Activated CD8-positive, alpha-beta memory T cell treated with anti-CD3 and anti-CD28 coated beads for 48 hours (primary cell): ENCODE measurements at places on chromosomes 7 and 10.

GRCh38 chr10:86524225-86524962 is 2.8 kb upstream of the WAPL start:
- no peak for DNase-seq

DNA sequence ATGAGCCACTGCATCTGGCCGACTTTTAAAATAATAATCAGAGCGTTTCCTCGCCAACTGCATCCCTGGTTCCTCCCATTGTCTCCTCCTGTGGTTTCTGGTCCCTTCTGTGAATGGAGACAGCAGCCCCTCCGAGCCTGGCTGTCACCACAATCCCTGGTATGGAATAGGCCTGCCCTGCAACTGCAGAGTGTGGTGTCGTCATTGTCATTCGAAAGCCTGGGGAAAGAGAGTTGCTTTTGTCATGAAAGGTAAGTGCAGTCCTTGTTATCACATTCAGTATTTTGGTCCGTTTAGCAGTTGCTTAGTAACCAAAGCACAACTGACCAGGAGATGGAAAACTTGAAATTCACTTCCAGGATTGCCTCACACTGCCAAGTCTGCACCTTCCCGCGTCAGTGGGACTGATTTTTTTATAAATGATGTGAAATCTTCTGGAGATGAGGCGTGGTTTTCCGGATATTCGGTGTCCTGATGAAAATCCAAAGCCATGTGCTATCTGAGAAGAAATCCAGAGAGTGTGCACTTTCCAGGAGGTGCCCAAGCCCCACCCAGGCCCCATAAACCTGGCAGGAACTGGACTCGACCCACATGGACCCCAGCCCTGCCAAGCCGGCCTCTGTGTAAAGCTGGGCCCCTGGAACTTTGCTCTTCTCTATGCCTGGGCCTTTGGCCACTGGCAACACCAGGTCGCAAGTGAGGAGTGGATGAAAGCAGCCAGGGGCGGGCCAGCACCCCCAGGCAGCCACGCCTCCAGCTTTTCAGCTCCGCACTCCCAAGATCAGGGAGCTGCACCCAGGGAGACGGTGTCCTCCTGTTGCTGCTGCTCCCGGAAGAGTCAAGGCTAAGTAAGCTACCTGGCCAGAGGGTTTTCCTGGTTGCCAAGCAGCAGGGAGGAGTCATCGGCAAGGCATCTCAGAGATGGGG is 133.7 kb upstream of the SH2B2 start:
- DNase-seq, result no peak

DNA sequence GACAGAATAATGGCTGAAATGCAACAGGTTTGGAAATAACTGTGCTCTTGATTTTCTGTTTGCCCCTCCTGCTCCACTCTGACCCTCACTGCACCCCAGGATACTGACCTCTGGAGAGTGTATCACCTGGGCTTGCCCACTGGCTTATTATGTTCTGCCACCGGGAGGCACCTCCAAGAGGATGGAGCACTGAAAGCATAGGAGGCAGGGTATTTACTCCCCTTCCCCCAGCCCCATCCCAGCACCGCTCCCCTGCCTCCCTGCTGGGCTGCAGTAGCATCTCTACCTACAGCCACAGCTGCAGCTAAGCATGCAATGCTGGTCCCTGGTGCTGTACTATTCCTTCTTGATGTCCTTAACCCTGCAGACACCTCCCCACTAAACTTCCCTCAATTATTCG is 26.4 kb downstream of the RAB11FIP2 start:
- DNase-seq, result no peak

GRCh38 chr7:741191-741671 is 14.2 kb upstream of the PRKAR1B start:
- DNase-seq, result no peak

GRCh38 chr10:4671451-4672145 is 154.4 kb upstream of the AKR1E2 start:
- DNase-seq, result no peak

- no peak for DNase-seq
Measured at GRCh38 chr10:2201534-2202099, 464.3 kb upstream of the ADARB2 start.

GRCh38 chr7:68943786-68944185 is 654.5 kb upstream of the AUTS2 start:
- no peak for DNase-seq

DNA sequence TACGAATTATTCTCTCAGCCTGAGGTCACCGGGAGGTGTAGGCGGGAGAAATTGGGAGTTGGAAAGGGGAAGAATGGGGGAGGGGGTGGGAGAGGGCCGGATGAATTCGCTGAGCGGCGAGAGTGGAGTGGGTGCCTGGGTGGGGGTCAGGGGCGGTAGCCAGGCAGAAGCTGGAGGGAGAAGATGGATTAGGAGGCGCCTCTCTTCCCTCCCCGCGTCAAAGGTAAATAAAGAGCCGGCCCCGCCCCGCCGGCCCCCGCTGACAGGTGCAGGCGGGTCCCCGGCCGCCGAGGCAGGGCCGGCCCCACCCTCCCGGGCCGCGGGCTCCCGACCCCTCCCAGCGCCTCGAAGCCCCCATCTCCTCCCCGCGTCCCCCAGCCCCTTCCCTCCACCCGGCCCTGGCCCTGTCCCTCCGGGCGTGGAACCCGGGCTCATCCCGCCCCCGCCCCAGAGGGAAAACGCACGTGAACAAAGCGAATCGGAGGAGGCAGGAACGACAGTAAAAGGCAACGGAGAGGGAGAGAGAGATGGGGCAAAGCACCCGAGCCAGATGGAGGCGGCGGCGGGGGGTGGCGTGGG is 872 bp downstream of the FAM131B start:
- DNase-seq, result no peak

DNA sequence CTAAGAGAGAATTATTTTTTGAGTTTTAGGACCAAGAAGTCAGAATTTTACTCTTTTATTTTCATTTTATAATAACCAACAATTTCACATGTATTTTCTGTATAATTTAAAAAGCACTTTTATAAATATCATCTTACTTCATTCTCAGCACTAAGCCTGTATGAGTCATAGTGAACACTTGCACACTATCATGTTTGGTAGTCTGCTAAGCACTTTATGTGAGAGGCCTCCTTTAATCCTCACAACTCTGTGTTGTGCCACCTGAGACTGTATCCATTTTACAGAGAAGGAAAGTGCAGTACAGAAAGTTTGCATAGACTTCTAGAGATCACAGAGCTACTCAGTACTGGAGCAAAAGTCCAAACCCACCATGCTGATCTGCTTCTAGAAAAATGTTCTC is 939.6 kb downstream of the NRG3 start:
- no peak for DNase-seq

GRCh38 chr7:27593226-27593625 is 69.5 kb downstream of the HIBADH start:
- DNase-seq, result no peak

GRCh38 chr10:128463991-128464760 is 338.0 kb upstream of the MKI67 start:
- peak; percentile 1 for DNase-seq

- DNase-seq, result no peak
Measured at GRCh38 chr7:25954395-25954794, 197.6 kb upstream of the NFE2L3 start.

DNA sequence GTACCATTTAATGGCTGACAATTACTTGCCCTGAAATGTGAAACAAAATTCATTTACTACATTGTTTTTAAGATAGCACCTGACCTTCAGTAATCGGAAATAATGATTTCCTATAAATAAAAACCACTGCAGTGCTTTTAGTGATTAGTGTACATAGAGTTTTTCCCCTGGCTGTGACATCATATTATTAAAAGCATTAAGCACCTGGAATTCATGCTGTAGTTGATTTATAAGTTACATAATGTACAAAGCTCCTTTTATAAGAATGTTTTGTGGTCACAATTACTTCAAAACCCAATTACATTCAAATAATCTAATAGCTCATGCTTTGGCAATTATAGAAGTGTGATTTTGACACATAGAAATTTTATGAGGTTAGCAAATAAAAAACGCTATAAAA is 44.3 kb upstream of the EIF4H start:
- DNase-seq, result no peak

DNA sequence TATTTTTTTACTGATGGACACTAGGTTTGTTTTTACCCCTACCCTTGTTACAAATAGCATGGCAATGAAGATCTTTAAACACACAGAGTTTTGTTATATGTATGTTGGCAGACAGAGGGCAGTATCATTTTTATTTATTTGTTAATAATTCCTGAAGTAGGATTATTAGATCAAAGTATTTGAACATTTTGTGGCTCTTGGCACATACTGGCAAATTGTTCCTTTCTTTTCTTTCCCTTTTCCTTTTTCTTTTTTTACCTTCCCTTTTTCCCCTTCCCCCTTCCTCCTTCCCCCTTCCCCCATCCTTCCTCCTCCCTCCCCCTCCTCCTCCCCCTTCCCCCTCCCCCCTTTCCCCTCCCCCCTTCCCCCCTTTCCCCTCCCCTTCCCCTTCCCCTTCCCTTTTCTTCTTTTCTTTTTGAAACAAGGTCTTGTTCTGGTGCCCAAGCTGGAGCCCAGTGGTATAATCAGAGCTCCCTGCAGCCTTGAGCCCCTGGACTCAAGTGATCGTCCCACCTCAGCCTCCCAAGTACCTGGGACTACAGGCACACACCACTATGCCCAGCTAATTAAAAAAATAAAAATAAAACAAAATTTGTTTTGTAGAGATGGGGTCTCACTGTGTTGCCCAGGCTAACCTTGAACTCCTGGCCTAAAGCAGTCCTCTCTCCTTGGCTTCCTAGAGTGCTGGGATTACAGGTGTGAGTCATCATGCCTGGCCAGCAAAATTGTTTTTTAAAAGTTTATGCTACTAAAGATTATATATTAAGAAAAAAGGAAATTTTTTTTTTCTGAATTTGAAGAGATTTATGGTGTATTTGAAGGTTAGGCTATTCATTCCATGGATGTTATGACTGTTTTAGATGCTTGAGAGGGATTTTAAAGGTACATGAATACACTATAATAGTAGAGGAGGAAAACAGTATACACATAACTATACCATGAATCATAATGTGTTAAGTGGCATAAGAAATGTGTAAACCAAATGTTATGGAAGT is 39.3 kb downstream of the SEPTIN7 start:
- DNase-seq, result no peak

- no peak for DNase-seq
Measured at GRCh38 chr10:108049668-108050067, 885.2 kb upstream of the SORCS1 start.

GRCh38 chr7:158863611-158864506 is 7.5 kb downstream of the DYNC2I1 start:
- DNase-seq, result no peak

- no peak for DNase-seq
Measured at GRCh38 chr7:155979994-155980393, 167.7 kb upstream of the SHH start.

GRCh38 chr7:110704225-110704624 is 386.7 kb upstream of the LRRN3 start:
- no peak for DNase-seq

DNA sequence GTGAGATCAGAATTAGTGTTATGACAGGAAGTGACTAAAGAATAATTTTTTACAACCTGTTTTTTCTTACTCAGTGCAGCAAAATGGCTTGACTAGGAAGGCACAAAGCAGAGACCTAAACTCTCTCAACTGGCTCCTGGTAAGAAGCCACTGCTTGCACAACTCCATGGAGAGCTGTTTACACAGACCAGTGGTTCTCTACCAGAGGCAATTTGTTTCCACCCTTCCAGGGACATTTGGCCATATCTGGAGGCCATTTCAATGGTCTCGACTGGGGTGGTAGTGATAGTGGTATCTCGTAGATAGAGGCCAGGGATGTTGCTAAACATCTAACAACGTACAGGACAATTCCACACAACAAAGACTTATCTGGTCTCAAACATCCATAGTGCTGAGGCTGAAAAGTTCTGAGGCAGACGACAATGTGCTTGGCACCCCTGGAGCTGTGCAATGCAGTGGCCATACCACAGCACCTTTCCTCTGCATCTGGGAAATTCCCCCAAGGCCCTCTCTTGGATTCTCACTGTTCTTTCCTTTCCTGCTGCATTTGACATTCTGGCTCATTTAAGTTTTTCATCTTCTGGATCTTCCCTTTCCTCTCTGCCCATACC is 105.4 kb upstream of the LAMB4 start:
- DNase-seq, result no peak

DNA sequence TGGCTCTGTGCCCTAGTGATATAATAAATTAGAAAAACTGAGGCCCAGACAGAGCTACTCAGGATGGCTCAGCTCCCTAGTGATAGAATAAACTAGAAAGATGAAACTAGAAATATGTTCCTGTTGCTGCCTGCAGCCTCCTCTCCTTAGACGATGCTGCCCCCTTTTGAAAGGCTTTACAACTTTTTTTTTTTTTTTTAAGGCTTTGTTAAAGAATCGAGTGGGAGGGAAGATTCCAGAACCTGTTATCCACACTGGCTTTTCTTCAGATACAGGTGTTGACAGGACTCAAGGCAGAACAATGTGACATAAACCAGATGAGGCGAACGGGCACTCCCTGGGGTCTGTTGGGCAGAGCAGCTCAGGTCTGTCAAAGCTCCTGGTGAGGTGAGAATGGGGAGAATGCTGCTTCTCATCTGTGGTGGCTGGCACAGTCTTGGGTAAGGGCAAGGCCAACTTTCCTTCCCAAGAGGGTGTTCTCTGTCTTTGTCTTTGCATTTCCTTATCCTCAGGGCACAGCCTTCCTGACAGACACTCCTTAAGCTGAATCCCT is 175.1 kb downstream of the COBL start:
- DNase-seq, result no peak
